Osteocyte (in vitro differentiated cells): ENCODE measurements at places on chromosomes 3 and 15. TPM values are rescaled to one million over a fixed set of nuclear protein-coding genes. Genes with fewer than 3 reads are reported as not detected.

- peaks cover 5% of the 10 kb centered on the region for H3K27me3 ChIP-seq
- no peak for DNase-seq
- no peaks in the 10 kb centered on the region for H3K36me3 ChIP-seq
- H3K4me3 ChIP-seq, result no peak overlapping the region
- no peak overlapping the region for H3K27ac ChIP-seq
Measured at GRCh38 chr15:57533448-57533799, 58.3 kb upstream of the MYZAP start.

GRCh38 chr3:144821583-144821982 is 850.0 kb downstream of the DIPK2A start:
- H3K27ac ChIP-seq, result no peak overlapping the region
- DNase-seq, result no peak
- H3K4me3 ChIP-seq, result no peak overlapping the region
- peaks cover 6% of the 10 kb centered on the region for H3K4me1 ChIP-seq
- no peaks in the 10 kb centered on the region for H3K27me3 ChIP-seq
- H3K36me3 ChIP-seq, result no peaks in the 10 kb centered on the region

Gene TRIP4
- 24.5 and 26.8 TPM in 2 replicates for total RNA-seq

Gene LRRC34
- 1.5 and 2.0 TPM in 2 replicates for total RNA-seq

Gene INO80
- 20.9 and 22.1 TPM in 2 replicates for total RNA-seq

- DNase-seq, result no peak
- no peaks in the 10 kb centered on the region for H3K27me3 ChIP-seq
- peak overlapping the region; percentile 92 for H3K27ac ChIP-seq
- no peak overlapping the region for H3K4me3 ChIP-seq
- H3K4me1 ChIP-seq, result peaks cover 82% of the 10 kb centered on the region
Measured at GRCh38 chr15:25787855-25788520, 75.1 kb downstream of the ATP10A start.

Gene RNF168
- total RNA-seq, result 17.2 and 19.8 TPM in 2 replicates

Gene COL6A5
- not detected in 2 replicates for total RNA-seq

Gene TUSC2
- 16.9 and 18.3 TPM in 2 replicates for total RNA-seq

DNA sequence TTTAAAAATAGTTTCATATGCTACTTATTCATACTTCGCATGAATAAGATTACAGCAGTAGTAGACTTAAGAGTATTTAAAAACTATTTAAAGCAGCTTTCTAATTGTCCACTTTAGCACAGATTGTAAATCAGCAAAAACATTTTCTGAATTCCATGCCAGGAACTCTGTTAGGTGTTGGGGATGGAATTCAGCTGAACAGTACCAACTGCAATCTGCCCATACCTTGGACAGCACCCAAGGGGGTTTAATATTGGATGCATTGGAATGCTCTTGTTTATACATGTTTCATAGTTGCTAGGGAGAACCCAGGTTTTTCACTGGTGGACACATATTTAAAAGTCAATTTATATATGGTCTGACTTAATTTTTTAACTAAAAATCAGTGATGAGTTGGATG is 74.8 kb downstream of the PPM1L start:
- no peak for DNase-seq
- H3K4me1 ChIP-seq, result no peaks in the 10 kb centered on the region
- H3K36me3 ChIP-seq, result no peaks in the 10 kb centered on the region
- H3K27me3 ChIP-seq, result peaks cover 2% of the 10 kb centered on the region
- H3K4me3 ChIP-seq, result no peak overlapping the region

- no peak for DNase-seq
- H3K27ac ChIP-seq, result no peak overlapping the region
- H3K36me3 ChIP-seq, result no peaks in the 10 kb centered on the region
- no peak overlapping the region for H3K4me3 ChIP-seq
- no peaks in the 10 kb centered on the region for H3K4me1 ChIP-seq
Measured at GRCh38 chr3:21573291-21573690, 177.7 kb downstream of the ZNF385D start.
